Left lung (tissue), 14 donors: ENCODE measurements at places on chromosomes 11 and 22.
A peak's percentile ranks its signal among the peaks of the same experiment; 100 is the strongest.

- DNase-seq: no peak
Observed at GRCh38 chr11:119318240-119319135, 1.6 kb upstream of the MCAM start.

DNA sequence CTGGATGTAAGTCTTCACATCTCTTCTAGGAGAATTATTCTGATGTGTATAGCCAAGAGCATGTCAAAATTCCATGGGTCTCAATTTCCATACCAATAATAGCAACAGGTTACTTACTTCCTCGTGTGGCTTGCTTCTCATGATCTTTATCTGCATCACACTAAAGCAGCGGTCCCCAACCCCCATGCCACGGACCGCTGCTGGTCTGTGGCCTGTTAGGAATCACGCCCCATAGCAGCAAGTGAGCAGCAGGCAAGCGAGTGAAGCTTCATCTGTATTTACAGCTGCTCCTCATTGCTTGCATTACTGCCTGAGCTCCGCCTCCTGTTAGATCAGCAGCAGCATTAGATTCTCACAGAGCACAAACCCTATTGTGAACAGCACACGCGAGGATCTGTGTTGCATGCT is 28.9 kb upstream of the SLC25A1 start:
- no peak for DNase-seq

DNA sequence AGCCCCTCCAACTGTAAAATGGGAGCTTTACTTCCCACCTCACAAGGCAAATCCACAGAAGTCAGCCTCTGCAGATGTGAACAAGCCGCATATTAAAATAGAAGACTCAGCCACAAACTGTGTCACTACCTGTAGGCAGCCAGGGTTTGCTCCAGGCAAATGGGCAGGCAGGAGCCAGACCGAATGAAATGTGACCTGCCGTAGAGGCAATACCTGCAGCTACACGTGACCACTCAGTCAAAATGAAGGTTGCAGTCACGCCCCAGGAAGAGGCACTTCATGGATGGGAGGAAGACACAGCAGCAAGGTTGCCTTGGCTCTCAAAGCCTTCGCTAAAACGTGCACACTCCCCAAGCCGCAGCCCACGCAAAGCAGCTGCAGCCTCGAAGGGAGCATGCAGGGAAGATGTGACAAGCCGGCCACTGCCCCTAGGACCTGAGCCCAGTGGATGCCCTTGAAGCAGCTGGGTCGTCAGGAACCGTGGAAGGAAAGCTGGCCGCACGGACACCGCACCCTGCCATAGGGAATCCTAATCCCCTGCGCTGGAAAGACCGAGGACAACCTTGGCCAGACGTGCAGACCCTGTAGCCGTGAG is 53.1 kb downstream of the SHANK2 start:
- no peak for DNase-seq

DNA sequence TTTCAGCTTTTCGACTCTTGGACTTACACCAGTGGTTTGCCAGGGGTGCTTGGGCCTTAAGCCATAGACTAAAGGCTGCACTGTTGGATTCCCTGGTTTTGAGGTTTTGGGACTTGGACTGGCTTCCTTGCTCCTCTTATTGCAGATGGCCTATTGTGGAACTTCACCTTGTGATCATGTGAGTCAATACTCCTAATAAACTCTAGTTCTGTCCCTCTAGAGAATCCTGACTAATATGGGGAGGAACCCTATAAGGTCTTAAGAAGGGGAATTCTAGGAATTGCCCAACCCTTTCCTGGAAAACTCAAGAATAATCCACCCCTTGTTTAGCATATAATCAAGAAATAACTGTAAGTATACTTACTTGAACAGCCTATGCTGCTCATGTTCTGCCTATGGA is 491.8 kb downstream of the TMEM135 start:
- no peak for DNase-seq

GRCh38 chr11:119339589-119340334 is 921 bp downstream of the C1QTNF5 start:
- DNase-seq: peak; percentile 93

DNA sequence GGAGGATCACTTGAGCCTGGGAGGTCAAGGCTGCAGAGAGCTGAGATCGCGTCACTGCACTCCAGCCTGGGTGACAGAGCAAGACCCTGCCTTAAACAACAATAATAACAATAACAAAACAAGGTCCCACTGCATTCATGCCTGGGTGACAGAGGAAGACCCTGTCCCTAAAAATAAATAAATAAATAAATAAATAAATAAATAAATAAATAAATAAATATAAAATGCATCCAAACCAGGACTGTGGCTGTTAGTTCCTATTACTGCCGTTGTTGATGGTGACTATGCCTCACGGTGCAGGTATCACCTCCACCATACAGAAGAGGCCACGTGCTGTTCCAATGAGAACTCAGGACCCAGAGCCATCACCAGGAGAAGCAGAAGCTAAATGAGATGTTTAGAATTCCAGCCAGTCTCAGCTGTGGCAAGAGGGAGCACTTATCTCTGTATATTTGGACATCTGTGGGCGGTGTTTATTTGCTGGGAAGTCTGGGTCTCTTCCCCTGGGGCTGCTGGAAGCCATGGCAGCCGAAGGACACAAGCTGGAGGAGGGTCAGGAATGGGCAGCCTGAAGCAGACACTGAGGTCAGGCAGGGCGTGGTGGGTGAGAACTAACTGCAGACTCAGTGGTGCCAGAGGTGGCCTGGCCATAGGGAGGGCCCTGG is 21.6 kb downstream of the C11orf86 start:
- DNase-seq: no peak

DNA sequence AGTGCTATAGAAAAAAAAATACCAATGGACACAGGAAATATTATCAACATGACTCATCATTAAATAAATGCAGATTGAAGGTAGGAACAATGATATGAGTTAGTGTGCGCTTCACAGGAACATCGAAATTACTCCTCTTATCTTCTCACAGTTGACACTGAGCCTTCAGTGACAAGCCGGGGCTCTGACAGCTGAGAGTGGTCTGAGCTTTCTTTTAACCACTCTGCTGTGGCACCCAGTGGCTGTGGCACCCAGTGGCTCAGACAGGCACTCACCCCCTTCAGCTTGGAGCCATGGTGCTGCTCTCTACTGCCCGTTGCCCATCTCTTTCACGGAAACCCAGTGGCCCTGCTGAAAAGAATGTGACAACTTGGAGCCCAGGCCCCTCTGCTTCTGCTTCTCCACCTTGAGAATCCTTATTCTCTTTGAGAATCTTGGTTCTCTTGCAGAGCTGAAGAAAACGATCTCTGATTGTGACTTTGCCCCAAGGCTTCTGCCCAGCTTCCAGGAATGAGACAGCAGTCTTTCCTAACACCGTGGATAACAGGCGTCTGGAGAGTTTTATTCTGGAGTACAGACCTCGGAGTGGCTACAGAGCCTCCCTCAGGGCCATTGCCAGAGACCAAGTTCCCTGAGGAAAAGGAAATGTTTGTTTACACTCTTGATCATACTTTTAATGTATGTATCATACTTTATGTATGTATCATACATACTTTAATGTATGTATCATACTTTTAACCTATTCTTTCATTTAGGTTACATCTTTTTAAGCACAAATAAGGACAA is 37.1 kb upstream of the OR8B8 start:
- DNase-seq: no peak

DNA sequence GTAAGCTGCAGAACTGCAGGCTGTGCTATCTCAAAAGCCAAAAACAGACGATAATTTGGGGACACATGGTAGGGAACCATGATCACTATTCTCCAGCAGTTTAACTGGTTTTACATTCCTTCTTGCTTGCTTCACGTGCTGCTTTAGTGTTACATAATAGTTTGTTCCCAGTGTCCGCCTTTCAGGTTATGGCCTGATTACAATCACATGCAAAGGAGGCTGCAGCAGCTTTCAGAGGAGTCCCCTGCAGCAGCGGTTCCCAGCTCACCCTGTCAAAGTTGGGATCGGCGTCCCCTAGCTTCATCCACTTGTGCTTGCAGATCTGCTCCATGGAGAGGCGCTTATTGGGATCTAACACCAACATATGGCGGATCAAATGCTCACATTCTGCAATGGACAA is 39.2 kb upstream of the APOA1 start:
- DNase-seq: no peak

DNA sequence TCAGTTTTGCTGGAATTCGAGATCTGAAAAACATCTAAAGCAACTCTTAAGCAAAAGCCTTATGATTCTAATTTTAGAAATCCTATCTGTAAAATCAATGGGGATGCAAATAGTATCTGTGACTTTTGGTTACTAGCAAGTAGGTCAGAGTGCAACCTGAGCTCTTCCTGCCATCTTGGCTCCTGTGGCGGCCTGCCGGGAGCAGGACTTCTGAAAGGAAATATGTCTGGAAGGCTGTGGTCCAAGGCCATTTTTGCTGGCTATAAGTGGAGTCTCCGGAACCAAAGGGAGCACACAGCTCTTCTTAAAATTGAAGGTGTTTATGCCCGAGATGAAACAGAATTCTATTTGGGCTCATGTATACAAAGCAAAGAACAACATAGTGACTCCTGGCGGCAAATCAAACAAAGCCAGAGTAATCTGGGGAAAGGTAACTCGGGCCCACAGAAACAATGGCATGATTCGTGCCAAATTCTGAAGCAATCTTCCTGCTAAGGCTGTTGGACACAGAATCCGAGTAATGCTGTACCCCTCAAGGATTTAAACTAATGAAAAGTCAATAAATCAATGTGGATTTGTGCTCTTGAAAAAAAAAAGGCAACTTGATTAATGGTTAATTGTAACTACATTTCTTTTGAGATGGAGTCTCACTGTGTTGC is 1.7 kb downstream of the SAMM50 start:
- no peak for DNase-seq

DNA sequence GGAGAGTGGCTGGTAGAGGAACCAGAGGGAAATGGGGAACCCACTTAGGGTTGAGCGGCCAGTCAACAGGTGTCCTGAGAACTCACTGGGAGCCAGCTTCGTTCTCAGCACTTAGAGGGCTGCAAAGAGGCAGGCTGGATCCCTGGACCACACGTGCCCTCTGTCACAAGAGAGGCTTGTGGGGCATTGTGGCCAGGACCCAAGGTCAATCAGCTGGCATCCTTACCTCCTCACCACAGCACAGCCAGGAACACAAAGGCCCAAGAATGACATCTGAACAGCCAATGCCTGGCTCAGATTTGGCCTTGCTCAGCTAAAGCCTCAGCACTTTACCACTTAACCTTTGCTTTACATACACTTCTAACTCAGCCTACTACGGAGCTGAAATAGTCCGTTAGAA is 7.4 kb downstream of the MAPK8IP1 start:
- DNase-seq: no peak

DNA sequence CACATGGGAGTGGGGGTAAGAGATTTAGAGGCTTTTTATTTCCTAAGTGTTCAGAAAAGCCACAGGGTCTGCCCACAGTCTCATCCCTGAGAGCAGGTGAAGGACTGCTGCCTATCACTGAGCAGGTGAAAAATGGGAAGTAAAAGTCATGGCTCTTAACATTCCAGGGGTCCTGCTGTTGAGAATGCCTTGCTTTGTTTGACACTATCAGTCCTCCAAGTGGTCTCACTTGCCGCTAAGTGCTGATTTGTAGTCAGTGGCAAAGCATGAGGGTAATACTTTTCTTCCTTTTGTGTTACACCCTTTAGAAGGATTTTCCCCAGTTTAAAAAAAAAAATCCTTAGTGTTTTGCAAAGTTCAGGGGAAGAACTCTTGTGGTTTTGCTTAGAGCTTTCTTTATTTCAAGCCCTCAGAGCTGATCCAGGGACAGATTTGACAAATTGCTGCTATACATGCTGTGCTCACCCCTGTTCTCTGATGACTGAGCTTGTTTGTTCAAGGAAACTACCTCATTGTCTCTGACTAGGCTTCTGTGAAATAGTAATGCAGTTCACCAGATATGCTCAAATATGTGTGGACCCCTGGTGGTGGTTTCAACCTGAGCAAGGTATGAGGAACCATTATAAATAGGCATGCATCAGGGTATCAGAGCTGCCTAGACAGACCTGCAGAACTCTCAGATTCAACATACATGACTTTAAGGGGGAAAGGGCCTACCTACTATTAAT is 141.0 kb downstream of the ARHGAP42 start:
- DNase-seq: no peak

DNA sequence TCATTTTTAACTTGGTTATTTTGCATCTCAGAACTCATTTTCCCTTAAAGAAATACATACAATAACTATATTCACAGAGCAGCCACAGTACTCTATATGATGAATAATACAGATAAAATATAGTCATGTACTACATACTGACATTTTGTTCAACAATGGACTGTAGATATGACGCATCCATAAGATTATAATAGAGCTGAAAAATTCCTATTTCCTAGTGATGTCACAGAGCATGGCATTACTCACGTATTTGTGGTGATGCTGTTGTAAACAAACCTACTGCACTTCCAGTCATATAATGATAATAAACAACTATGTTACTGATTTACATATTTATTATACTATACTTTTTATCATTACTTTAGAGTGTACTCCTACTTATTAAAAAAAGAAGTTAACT is 38.7 kb downstream of the NARS2 start:
- DNase-seq: no peak

DNA sequence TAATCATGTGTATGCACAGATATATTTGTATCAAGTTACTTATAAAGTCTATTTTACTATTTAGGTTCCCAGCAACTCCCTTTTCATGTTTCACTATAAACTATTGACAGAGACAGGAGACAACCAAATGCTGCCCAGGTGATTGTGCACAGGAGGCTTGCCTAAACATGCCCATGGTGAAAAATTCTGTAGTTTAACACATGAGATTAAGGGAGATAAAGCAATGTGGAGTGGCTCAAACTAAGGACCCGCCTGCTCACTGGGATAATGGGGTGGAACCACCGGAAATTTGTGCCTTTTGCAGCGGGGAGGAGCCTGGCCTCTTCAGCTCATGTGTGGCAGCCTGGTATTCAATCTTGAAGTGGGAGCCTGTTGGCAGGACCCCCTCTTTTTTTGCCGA is 459.5 kb upstream of the CNTN5 start:
- no peak for DNase-seq

- no peak for DNase-seq
Observed at GRCh38 chr22:40007853-40008710, 13.3 kb downstream of the FAM83F start.

DNA sequence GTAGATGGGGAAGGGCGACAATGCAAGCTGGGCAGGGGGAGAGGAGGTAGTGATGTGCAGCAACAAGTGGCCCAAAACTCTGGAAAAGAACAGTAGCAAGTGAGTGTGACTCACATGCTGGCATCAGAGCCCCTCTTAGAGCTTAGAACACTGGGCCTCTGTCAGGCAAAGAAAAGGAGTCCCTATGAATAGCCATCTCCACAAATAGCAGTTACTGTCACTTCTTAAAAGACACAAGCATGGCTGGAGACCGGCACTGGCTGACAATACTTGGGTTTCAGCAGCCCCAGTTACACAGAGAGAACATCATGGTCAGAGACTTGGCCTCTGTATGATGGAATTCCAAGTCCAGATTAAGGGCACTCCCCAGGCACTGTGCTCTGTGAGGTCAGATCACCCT is 58.2 kb downstream of the PRCP start:
- no peak for DNase-seq
